CD8-positive, alpha-beta memory T cell (primary cell): ENCODE measurements at places on chromosomes 6 and 20.

- DNase-seq = no peak
Measured at GRCh38 chr6:52108128-52108527, 20.7 kb upstream of the PKHD1 start.

- no peak for DNase-seq
Measured at GRCh38 chr6:75204217-75204958, 1.5 kb downstream of the COL12A1 start.

DNA sequence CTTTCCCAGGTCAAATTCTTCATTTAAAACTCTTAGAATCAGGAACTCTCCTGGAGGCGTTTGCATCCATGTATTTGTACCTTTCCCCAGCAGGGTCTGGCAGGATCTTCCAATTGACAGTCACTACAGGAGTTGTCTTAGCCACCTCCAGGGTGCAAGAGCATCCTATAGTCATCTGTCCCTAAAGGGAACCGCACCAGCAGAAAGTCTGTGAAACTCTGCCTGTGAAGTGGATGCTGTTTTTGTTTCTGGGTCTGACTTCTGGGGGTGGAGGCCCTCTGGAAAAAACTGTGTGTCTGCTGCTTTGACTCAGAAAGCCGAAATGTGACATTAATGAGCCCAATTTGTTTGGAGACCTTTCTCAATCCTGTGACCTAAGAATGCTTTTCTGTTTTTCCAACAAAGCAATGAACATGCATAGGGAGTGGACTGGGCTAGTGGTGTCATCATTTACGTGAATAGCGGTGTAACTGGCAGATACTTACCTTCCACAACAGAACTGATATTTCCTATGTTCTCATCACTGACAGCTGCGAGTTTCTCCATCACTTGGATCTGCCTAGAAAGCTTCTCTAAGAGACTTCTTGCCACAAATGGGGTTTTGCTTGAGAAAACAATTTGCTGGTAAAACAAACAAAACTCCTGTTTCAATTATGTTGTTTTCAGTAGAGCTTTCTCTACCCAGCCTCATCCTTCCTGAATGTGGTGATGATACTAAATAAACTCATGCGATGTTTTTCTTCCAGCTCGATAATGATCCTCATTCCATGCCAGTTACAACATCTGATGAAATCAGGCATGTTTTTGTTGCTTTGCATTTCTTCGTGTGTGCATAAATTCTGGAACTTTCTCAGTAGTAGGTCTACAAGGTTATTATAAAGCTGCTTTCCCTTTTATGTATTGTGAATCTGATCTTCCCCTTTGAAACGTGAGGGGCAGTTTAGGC is 33.3 kb upstream of the ARMH2 start:
- DNase-seq = no peak

DNA sequence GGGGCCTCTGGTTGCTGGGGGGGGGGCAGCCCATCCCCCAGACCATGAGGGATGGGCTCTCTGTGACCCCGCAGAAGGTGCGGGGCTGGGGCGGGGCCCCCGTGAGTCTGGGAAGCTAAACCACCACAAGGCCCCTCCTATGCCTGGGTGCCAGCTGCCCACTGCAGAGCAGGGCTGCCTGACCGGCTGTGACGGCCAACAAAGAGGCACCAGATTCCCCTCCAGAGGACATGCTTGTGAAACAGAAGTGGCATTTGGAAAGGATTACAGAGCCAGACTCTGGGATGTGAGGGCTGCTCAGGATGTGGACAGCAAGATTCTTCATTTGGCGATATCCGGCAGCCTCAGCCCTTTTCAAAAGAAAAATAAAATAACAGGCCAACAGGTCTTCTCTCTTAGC is 16.5 kb upstream of the NTSR1 start:
- DNase-seq = peak; percentile 37

DNA sequence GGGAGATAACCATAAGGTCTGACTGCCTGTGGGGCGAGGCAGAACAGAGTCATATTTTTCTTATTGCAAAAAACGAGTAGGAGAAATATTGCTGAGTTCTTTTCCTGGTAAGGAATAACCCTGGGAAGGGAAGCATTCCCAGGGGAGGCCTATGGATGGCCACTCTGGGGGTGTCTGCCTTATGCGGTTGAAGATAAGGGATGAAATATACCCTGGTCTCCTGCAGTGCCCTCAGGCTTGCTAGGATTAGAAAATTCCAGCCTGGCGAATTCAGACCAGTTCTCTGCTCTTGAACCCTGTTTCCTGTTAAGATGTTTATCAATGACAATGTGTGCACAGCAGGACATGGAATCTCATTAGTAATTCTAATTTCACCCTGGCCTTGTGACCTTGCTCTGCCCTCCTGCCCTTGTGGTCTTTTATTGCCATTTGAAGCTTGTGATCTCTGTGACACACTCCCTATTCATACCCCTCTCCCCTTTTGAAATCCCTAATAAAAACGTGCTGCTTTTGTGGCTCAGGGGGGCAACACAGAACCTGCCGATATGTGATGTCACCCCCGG is 491.1 kb upstream of the EYS start:
- no peak for DNase-seq

GRCh38 chr6:151842816-151843215 is 35.3 kb downstream of the ESR1 start:
- no peak for DNase-seq

- DNase-seq = no peak
Measured at GRCh38 chr6:75530696-75531095, 37.1 kb upstream of the FILIP1 start.

GRCh38 chr6:56547687-56548086 is 95.0 kb downstream of the DST start:
- no peak for DNase-seq

DNA sequence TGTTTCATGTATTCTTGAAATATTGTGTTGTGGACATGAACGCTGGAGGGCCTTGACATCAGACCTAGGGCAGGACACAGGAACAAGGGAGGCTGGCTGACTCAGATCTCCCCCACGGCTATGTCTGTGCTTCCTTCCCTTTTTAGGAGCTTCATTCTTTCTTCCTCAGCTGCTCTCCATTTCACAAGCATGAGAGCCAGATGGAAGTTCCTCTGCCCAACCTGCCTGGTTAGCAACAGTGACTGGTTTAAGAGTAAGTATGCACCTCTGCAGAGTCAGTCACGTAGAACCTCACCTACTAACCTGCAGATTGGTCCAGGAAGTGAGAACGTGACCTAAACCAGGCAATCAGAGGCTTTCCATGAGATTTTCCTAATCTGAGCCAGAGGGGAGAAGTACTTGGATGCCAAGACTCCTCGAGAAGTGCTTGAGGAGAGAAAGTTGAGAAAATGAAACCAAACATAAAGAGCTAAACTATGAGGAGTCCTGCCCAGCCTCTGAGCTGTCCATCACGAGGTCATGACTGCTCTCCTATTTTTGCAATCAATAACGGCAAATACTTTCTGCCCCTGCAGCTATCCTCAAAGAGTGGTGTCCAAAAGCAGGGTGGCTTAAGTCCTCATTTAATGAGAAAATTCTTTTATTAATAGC is 465.2 kb upstream of the CITED2 start:
- no peak for DNase-seq

DNA sequence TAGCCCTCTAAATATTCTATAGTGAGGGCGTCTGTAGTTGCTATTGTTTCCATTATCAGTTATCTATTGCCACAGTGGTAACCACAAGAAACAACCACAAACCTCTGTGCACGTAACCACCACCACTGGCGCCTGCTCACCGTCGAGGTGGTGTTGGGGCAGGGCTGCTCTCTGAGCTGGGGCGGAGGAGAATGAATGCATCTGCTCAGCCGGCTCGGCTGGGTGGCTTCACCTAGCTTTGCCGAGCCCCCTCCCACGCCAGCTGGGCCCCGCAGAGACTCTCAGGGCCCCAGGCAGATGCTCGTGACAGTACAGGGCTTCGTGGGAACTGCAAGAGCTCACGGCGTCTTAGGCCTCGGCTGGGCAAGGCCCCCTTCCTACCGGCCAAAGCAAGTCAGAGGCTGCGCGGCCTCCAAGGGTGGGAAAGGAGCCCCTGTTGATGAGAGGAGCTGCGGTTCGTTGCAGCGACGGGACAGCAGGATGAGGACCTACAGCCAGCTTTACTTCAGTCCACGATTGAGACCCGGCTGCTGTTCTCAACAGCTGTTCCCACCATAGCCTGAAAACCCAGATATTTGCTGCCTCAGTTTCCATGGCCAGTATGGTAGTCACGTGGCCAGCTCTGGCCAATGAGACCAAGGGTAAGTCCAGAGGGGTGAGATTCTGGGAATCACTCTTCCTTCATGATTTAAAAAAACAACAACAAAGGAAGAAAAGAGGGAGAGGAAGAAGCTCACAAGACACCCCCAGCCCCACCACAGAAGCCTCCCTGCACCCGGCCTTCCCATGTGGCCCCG is 120.2 kb upstream of the AFDN start:
- DNase-seq = peak; percentile 70

GRCh38 chr6:126541806-126542491 is 202.0 kb downstream of the CENPW start:
- no peak for DNase-seq

GRCh38 chr6:69791065-69791471 is 5.7 kb downstream of the LMBRD1 start:
- DNase-seq = no peak

DNA sequence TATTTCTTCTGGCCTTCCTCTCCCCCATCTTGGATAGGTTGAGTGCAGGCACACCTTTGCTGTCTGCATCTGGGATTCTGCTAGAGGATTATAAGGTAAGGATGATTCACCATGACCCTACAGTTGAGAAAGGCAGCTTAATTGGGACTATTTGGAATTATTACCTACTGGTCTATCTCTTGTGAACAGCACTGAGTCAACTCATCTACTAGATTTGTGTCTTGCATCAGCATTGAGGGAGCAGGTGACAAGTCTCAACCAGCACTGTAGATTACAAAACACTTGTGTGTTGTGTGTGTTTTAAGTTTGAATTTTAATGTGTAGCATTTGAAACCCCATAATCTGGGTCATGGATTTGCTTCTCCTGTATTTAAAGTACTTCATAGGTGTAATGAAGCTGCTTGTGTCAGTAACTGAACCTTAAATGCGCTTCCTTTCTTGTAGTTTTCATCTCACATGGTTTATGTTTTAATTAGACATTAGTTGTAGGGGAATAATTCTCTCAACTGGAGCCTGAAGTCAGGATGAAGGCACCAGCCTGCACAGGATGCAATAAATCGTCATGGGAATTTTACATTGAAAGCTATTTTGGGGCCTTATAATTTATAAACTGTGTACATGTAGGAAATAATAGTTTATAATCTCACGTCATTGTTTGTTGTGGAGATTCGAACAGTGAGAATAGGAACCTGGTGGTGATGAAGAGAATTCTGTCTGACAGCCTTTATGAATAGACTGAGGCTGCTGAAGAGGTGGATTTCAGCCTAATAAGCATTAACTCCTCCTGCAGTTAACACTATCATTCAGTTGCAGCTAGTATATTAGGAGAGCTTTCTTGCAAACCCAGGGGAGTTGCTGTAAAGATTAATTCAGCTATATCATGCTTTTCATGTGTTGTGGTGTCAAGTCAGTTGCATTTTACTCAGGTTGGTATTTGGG is 125.1 kb downstream of the JARID2 start:
- no peak for DNase-seq

- DNase-seq = no peak
Measured at GRCh38 chr6:106749609-106750008, 120.2 kb downstream of the QRSL1 start.

DNA sequence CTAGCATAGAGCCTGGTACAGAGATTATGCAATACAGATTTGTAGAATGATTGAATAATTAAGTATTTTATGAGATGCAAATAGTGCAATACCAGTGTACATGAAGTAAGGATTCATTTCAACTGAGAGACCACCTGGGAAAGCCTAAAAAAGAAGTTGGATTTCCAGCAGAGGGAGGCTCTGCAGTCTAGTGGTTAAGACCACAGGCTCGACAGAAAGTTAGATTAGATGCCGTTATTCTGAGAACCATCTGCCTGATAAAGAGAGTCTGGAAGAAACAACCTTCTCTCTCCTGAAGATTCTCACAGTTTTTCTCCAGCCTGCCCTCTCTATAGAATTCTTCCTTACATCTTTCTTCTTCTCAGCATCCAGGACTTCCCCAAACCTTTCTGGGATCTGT is 13.6 kb upstream of the TNFRSF21 start:
- DNase-seq = no peak

- no peak for DNase-seq
Measured at GRCh38 chr6:100620085-100620840, 155.5 kb upstream of the SIM1 start.

DNA sequence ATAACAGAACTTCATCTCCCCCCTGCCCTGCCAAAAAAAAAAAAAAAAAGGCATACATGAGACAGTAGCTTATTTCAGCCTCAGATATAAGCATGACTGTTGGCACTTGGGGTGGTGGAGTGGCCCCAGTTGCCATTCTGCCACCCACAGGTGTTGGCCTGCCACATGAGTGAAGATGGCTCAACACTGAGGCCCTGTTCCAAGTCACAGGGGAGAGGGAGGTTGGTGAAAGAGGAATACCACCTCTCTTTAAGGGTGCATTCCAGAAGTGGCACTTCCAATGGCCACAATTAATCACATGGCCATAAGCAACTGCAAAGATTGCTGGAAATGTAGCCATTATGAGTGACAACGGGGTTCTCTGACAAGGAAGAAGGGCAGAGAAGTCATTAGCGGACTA is 61.9 kb upstream of the JARID2 start:
- no peak for DNase-seq

GRCh38 chr20:22836877-22837276 is 198.2 kb upstream of the SSTR4 start:
- no peak for DNase-seq

DNA sequence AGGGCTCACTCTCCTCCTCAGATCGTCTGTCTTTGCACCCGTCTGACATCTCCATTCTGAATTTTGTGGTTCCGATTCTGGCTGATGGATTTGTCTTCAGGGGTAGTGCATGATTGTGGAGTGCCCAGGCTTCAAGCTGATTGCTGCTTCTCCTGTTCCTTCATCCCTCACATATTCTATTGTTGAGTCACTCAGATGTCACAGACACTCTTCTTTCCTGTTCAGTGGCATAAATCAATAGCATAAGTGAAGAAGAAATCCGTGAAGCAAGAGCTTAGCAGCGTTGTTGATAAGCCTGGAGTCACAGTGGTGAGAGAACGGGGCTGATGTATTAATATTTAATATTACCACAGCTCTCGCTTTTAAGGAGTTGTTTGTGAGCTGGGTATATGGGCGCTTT is 152.5 kb downstream of the MTHFD1L start:
- no peak for DNase-seq

DNA sequence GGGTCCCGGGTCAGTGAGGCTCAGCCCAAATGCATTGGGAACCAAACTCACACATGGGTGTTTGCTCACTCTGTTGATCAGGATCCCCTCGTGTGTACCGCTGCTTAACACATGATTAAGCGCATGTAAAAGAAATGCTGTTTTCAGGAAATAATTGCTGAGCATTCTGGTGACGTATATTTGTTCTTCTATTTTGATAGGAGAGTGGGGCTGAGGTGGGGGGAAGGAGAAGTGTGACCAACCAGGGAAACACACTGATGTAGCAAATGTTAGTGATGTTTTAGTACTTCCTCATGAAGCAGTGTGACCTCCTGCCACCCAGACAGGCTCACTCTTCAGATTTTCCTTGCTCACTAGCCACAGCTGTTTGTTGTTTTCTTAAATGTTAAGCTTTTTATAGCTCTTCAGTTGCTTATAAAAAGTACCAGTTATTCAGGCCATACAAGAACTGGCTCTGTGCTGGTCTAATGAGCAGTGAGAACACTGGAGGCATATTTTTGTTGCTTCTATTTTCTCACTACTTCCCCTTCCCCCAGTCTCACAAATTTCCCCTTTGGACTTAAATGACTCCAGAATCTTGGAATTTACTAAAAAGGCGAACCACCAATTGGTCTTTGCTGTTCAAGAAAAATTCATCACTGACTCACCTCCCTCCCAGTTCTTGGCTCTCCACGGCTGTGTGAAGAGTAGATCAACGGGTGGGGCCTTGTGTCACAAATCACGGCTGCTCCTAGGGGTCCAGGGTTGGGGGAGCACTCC is 79.2 kb upstream of the BACH2 start:
- no peak for DNase-seq
